ENCODE measurements at places on chromosomes 5 and 9. TPM values are rescaled to one million over a fixed set of nuclear protein-coding genes. Genes with fewer than 3 reads are reported as not detected.

DNA sequence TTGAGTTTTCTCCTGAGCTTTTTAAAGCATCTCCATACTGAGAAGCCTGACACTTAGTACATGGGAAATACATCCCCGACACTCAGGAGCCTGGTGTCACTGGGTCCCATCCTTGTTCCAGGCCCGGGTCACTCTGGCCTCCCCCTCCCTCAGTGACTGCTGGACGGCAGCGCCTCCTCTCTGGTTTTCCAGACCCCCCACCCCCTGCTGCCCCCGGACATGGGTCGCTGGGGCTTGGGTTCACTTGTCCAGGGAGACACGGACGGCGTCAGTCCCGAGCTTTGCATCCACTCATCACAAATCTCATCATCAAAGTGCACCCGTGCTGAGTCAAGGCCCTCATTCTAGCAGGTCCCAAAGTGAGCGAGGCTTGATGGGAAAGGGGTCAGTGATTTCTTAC is 243.0 kb downstream of the IRX2 start:
- H3K4me1 ChIP-seq, result no peaks in the 10 kb centered on the region
- H3K4me3 ChIP-seq, result no peak overlapping the region
- no peaks in the 10 kb centered on the region for H3K36me3 ChIP-seq
- DNase-seq, result no peak

DNA sequence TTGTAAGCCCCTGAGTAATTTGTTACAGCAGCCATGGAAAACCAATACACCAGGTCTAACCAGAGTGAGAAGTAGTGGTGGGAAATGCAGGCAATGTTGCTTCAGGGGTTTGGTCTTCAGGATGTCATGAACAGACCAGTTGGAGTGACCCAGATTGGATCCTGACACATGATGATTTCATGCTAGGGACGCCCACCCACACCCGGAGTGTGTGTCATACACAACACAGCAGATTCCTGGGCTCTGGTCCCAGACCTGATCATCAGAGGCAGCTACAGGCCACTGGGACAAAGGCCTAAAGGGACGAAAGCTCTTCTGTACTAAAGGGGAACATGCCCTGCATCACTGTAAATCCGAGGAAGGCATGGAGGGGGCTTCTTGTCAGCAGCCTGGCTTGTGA is 194.2 kb downstream of the NSG2 start:
- no peaks in the 10 kb centered on the region for H3K4me1 ChIP-seq
- DNase-seq, result no peak
- H3K27ac ChIP-seq, result no peak overlapping the region
- peaks cover 6% of the 10 kb centered on the region for H3K27me3 ChIP-seq
- H3K36me3 ChIP-seq, result no peaks in the 10 kb centered on the region
- H3K4me3 ChIP-seq, result no peak overlapping the region

GRCh38 chr9:92270511-92270910 is 23.0 kb downstream of the IARS1 start:
- no peak for DNase-seq
- H3K27ac ChIP-seq, result no peak overlapping the region
- H3K4me1 ChIP-seq, result no peaks in the 10 kb centered on the region
- no peak overlapping the region for H3K4me3 ChIP-seq
- H3K36me3 ChIP-seq, result peaks cover 94% of the 10 kb centered on the region

GRCh38 chr9:28888806-28889205 is 1315.5 kb upstream of the C9orf72 start:
- no peak overlapping the region for H3K27ac ChIP-seq
- no peaks in the 10 kb centered on the region for H3K4me1 ChIP-seq
- no peak for DNase-seq
- H3K36me3 ChIP-seq, result no peaks in the 10 kb centered on the region
- no peaks in the 10 kb centered on the region for H3K27me3 ChIP-seq
- H3K4me3 ChIP-seq, result no peak overlapping the region

DNA sequence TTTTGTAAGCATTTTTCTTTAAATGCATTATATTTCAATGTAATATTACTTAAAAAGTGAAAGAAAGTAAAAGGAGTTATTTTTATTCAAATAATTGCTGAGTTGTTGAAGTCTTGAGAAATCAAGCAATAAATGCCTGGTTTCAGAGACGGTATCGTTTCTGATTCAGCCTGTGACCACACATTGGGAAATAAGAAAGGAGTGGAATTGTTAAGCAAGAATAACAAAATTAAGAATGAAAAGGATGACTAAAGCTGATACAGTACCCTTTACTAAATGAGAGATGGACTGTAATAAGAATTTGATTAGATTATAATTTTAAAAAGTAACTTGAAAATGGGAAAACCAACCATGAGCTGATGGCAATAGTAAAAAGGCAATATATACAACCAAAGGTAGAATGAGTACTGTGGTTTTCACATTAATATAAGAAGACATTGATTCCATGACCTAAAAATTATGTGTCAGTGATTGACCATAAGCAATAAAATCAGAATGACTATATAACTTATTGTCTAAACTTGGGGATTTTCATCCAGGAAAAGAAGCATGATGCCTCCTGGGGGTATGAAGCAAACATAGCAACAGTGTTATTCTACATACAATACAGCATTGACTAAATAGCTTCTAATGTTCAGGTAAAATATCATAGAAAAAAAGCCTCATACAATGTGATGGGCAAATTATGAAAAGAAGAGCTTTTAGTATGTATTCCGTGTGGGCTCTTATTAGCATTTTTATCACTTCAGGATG is 101.9 kb upstream of the PRDM9 start:
- no peak overlapping the region for H3K27ac ChIP-seq
- no peak overlapping the region for H3K4me3 ChIP-seq
- H3K36me3 ChIP-seq, result no peaks in the 10 kb centered on the region

- no peaks in the 10 kb centered on the region for H3K36me3 ChIP-seq
- peaks cover 46% of the 10 kb centered on the region for H3K27me3 ChIP-seq
- H3K4me1 ChIP-seq, result peaks cover 30% of the 10 kb centered on the region
- DNase-seq, result no peak
- no peak overlapping the region for H3K4me3 ChIP-seq
Observed at GRCh38 chr5:107668154-107669095, 2.3 kb downstream of the EFNA5 start.

DNA sequence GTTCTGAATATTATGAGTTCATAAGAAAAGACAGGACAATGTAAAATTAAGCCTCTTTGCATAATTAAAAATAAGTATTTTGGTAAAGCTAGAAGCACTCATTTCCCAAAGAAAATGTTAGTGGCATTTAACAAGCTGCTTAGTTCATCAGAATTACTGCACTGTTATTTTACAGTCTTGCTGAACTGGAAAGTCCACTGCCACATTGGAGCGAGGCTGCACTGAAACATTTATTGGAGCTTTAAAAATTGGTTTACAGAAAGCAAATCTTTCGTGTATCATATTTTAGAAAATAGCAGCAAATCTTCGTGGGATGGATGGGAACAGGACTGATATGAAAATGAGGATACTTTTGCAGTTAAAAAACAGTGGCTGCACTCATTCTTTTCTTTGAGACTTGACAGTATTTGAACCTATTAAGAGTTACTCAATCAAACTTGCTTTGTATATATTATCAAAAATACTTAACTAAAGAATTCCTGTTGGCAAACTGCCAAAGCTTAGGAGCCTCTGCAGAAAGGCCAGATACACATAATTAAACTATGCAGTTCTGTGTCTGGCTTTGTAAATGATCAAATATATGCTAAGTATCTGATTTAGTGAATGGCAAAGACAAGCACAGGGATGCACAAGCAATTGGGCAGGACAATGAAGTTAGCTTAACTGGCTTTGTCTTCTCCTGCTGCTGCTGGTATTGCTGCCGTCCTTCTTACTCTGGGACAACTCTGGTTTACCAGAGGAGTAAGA is 16.5 kb upstream of the FBXL7 start:
- no peak overlapping the region for H3K27ac ChIP-seq
- no peak overlapping the region for H3K4me3 ChIP-seq
- no peaks in the 10 kb centered on the region for H3K27me3 ChIP-seq
- DNase-seq, result no peak
- H3K4me1 ChIP-seq, result no peaks in the 10 kb centered on the region

DNA sequence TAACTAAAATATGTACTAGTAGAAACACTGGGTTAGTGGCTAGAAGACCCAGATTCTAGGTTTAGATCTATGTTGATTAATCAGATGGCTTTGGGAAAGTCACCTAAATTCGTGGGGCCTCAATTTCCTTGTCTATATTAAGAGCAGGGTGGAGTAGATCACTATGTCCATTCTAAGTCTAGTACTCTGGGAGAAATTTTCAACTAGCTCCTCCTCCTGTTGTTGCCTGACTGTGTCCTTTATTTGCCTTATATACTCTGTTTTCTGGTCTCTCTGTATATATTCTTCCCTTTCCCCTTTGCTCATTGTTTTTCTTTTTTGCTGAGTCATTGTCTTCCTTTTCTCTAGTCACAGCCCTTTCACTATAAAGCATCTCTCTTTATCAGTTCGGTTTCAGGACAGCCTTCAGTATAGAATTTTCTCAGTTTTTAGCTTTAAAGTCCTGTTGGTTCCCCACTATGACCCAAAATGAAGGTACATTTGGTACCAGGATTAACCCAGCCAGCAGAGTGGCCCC is 44.5 kb upstream of the CDH6 start:
- H3K4me1 ChIP-seq, result no peaks in the 10 kb centered on the region
- H3K4me3 ChIP-seq, result no peak overlapping the region
- no peak overlapping the region for H3K27ac ChIP-seq
- DNase-seq, result no peak
- no peaks in the 10 kb centered on the region for H3K36me3 ChIP-seq

DNA sequence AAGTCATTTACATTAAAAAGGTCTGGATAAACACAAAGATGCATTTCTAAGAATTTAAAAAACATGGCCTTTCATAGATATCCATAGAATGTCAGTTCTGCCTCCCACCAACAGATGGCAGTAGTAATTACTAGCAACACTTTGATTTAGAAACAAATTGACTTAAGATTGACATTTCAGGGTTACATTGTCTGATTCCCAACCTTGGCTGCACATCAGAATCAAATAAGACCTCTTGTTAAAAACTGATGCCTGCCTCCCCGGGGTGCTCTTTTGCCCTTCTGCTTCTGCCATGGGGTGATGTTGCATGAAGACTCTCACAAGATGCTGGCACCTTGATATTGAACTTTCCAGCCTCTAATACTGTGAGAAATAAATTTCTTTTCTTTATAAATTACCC is 146.2 kb upstream of the GPR151 start:
- H3K36me3 ChIP-seq, result no peaks in the 10 kb centered on the region
- DNase-seq, result no peak
- peaks cover 2% of the 10 kb centered on the region for H3K27me3 ChIP-seq
- no peak overlapping the region for H3K4me3 ChIP-seq
- H3K27ac ChIP-seq, result no peak overlapping the region

DNA sequence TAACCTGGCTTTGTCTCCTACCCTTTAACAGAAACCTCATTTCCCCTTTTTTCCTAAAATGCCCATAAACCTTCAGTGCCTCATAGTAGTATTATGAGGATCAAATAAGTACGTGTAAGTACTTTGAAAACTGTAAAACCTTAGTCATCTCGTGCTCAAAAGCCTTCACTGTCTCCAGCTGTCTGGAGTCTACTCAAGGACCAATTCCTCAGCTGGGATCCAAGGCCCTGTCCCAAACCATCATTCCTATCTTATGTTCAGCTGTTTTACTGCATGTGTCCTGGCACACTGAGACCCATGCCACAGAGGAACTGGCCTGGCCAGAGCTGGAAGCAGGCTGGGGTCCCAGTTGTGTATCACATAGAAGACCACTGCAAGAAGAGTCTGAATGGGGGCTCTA is 15.9 kb downstream of the ADAMTSL1 start:
- no peaks in the 10 kb centered on the region for H3K4me1 ChIP-seq
- H3K4me3 ChIP-seq, result no peak overlapping the region
- no peaks in the 10 kb centered on the region for H3K27me3 ChIP-seq
- DNase-seq, result no peak

GRCh38 chr5:103829585-103829984 is 267.0 kb upstream of the NUDT12 start:
- H3K27me3 ChIP-seq, result no peaks in the 10 kb centered on the region
- no peak overlapping the region for H3K4me3 ChIP-seq
- H3K27ac ChIP-seq, result no peak overlapping the region
- DNase-seq, result no peak

- no peaks in the 10 kb centered on the region for H3K4me1 ChIP-seq
- peaks cover 32% of the 10 kb centered on the region for H3K27me3 ChIP-seq
- no peak within 1 kb of the TSS for H3K4me3 ChIP-seq
- no peak for DNase-seq
Observed at GRCh38 chr5:177995691-177996595, at the start of gene PROP1. Gene PROP1, minus strand, starts transcription at chr5:177996242. Its CDS starts 309 bp downstream, at chr5:177995933.

DNA sequence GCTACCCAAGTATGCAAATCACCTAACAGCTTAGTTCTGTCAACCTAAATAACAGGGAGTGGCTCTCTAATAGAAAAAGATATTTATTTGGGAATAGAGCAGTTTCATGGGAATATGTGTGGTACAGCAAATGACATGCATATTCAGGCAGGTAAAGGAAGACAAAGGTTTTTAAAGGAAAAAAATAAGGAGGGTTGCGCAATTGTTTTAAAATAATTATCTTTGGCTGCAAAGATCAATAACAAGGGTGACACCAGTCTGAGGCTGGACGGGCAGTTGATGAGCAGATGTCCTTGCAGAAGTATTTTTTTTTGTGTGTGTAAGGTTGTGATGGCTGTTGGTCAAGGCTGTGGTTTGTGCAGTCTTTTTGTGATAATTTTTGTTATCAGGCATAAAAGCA is 332.0 kb downstream of the ARHGEF28 start:
- H3K27me3 ChIP-seq, result peaks cover 11% of the 10 kb centered on the region
- H3K36me3 ChIP-seq, result no peaks in the 10 kb centered on the region
- DNase-seq, result no peak

DNA sequence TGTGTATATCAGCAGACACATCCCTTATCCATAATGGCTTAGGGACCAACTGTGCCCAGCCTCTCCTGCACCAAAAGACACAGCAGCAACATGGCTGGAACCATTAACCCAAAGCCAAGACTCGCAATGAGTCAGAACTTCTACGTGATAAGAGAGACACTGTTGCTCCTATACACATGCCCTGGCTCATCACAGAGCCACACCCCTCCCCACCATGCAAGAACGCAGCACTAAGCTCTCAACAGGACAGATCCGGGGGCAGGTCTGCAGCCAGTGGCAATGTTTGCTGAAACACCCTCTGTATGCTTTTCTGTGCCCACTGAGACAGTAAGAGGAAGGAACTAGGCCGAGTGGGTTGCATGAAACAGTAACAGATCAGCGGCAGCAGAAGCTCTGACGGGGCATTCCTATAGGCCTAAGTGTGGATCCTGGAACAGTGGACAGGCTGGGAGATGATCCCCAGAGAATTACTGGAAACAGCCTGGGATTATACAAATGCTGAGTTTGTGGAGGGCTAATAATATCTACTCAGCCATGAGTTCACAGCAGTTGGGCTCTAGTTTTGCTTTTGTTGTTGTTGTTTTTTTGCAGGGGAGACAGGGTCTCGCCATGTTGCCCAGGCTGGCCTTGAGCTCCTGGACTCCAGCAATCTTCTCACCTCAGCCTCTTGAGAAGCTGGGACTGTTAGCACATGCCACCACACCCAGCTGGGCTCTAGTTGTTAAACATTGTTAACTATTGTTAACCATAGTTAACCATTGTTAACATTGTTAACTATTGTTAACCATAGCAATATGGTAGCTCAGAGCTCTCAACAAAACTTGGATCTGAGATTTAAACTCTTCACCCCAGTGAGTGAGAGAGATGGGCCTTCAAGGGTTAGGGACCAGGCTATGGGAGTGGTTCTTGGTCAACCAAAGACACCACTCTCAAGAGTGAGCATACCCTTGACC is 41.0 kb downstream of the B4GALT1 start:
- peaks cover 86% of the 10 kb centered on the region for H3K36me3 ChIP-seq
- H3K4me3 ChIP-seq, result peak overlapping the region; percentile 74
- H3K27me3 ChIP-seq, result no peaks in the 10 kb centered on the region
- H3K27ac ChIP-seq, result peak overlapping the region; percentile 96
- peaks cover 89% of the 10 kb centered on the region for H3K4me1 ChIP-seq

The EMB gene
- 70.2 TPM for total RNA-seq

The CDC25C gene
- 0.42 TPM for total RNA-seq

The GRIN1 gene
- 0.22 TPM for total RNA-seq

The MEGF10 gene
- not detected for total RNA-seq

The MINAR2 gene
- not detected for total RNA-seq

The NUDCD2 gene
- 28.1 TPM for total RNA-seq

The ACOT12 gene
- not detected for total RNA-seq

The PCDHGA11 gene
- 1.1 TPM for total RNA-seq

The RPL7A gene
- 4,134 TPM for total RNA-seq

Measured in activated B cell treated with CpG ODN at 0.5 μM for 24 hours (primary cell).